Dorsolateral prefrontal cortex (tissue), 122 donors: ENCODE measurements at places on chromosomes 1 and 21. TPM values are rescaled to one million over a fixed set of nuclear protein-coding genes. Genes with fewer than 3 reads are reported as not detected.

- DNase-seq = no peak
Measured at GRCh38 chr1:79595931-79596330, 589.4 kb upstream of the ADGRL4 start.

- DNase-seq = no peak
Measured at GRCh38 chr1:21188235-21188634, 11.5 kb upstream of the EIF4G3 start.

GRCh38 chr1:23069675-23070074 lies 50.4 kb downstream of the KDM1A start:
- no peak for DNase-seq

TMCO2 gene
- not detected for total RNA-seq
